NCI-H1105 (cell line): ENCODE measurements at places on chromosomes 4 and X.

- DNase-seq: no peak
These were observed 18.0 kb downstream of the DOK7 start for GRCh38 chr4:3481113-3481531.

- no peak for DNase-seq
These were observed 162.2 kb upstream of the GIMD1 start for GRCh38 chr4:106530821-106531220.

DNA sequence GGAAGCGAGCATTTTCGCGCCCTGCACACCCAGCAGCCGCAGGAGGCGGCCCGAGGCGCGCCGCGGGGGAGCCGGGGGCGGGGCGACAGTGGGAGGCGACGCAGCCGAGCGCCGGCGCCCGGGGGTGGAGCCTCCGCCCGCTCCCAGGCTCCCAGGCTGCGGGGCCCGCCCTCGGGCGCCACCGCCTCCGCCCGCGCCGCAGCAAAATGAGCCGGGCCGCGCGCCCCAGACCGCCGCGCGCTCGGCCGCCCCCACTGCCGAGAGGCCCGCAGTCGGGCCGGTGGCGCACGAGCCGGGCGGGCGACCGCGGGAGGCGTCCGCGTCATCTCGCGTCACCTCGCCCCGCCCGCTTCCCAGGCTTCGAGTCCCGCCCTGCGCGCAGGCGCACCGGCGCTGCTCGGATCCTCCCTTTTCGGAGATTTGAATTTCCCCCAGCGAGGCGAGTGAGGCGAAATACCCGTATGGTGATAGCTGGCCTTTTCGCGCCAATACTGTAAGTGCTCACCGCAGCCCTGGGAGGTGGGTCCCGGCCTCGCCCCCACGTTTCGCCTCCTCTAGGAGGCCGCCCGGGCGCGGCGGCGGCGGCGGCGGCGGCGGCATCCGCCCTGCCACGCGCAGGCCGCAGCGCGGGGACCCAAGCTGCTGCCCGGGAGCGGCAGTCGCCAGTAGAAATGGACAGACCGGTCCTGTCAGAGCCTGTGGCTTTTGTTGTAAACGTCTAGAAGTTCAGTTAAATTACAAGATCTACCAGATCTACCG lies at the start of gene TMEM187:
Gene TMEM187, plus strand, starts transcription at position 387 of the 759 bp plus-strand sequence. CDS start 9,309 bp downstream, outside the sequence.
- peak; percentile 98 for DNase-seq

- DNase-seq: no peak
These were observed 2.8 kb upstream of the PITX2 start for GRCh38 chr4:110625576-110626257.

- DNase-seq: no peak
These were observed 697.8 kb upstream of the HS3ST1 start for GRCh38 chr4:12126474-12126873.

GRCh38 chrX:10166731-10167151 lies 10.0 kb downstream of the CLCN4 start:
- DNase-seq: no peak
